ENCODE measurements at places on chromosomes 2 and 18.

DNA sequence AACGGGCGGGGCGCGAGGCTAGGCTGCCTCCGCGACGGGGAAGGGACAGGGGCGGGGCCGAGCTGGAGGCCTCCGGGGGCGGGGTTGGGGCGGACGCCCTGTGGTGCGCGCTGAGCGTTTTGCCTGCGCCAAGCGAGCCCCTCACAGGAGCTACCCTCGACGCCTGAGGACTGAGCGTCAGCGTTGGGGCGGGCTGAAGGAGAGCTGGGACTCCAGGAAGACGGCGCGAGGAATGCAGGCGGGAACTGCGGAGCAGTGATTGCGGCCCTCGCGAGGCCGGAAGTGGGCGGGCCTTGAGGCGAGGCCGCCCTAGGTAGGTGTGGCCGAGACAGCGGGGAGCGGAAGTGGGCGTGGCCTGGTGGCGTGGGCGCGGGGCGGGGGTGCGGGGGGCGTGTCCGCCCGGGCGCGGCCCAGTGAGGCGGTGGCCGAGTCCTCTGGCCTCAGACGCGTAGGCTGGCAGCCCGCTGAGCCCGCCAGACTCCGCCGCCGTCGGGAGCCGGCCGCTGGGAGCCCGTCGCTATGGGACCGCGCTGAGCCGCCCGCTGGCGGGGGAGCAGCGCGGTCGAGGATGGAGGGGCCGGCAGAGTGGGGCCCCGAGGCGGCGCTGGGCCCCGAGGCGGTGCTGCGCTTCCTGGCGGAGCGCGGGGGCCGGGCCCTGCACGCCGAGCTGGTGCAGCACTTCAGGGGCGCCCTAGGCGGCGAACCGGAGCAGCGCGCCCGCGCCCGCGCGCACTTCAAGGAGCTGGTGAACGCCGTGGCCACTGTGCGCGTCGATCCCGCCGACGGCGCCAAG, at the start of the genes SEPTIN10 and SOWAHC:
SEPTIN10 (minus strand) TSS at position 45 of the 793 bp plus-strand sequence. CDS start 139 bp downstream, outside the sequence.
SOWAHC (plus strand) TSS at position 443 of the 793 bp plus-strand sequence; CDS start at position 569, 126 bp downstream.
- peak; percentile 59 for DNase-seq

- DNase-seq, result no peak
Measured at GRCh38 chr2:69560147-69560482, 83.4 kb downstream of the AAK1 start.

- DNase-seq, result no peak
Measured at GRCh38 chr2:227462462-227462951, 9.4 kb upstream of the AGFG1 start.

DNA sequence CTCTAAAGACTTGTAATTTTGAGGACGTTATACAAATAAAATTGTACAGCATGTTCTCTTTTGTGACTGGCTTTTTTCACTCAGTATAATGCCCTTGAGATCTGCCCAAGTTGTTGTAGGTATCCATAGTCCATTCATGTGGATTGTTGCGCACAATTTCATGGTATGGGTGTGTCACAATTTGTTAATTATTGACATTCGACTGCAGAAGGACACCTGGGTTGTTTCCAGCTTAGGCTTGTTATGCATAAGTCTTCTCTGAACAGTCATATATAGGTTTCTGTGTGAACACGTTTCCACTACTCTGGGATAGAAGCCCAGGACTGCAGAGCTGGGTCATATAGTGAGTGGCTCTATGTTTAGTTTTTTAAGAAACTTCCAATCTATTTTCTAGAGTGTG, 800.8 kb upstream of the SALL3 start:
- no peak for DNase-seq

- no peak for DNase-seq
Measured at GRCh38 chr2:117967977-117968718, 45.7 kb downstream of the CCDC93 start.

DNA sequence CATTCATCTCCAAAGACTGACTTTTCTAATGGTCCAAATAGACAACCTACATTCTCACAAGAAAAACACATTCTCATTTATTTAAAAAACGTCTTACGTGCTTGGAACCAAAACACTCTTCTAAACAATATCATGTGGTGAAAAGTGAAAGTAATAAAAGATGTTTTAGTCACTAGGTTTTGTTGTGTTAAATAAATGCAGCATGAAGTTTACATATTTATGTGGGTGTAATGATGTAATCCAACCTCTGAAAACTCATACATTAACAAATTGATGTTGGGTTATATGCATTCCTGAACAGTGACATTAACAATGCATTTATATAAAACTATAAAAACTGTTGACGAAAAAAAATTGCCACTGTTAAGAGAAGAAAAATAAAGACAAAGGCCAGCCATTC, 55.1 kb upstream of the ACVR2A start:
- no peak for DNase-seq

DNA sequence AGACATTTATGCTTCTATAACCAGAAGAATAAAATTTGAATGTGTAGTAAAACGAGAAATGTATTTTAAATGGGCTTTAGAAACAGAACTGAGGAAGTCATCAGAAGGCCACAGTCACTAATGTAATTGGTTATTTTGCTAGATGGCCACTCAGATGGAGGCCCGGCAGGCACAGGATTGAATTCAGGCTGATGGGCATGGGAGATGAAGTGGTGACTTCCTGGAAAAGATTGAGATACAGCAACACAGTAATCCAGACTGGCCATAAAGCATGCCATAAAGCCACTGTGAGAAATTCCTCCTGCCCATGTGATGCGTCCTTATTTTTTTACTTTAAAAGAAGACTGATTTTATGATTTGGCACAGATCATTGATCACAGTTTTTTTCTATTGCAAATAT, 297.7 kb downstream of the ICOS start:
- no peak for DNase-seq

DNA sequence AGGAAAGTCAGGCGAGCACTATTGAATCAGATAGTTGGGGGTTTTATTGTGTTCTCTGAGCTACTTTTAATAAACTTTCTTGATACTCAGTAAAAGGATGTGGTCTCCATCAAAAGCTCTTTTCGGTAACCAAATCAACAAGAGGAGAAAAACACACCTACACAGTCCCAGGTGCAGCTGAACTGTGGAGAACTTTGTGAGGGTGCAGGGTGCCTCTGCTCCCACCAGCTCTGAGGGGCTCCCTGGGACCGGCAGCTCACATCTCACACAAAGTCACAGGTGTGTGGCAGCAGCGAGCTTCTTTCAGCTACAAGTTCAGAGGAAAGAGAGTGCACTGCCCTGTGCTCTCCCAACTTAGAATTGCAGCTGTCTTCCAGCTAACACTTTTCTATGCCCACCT, 650.4 kb downstream of the RNF144A start:
- DNase-seq, result peak; percentile 19

DNA sequence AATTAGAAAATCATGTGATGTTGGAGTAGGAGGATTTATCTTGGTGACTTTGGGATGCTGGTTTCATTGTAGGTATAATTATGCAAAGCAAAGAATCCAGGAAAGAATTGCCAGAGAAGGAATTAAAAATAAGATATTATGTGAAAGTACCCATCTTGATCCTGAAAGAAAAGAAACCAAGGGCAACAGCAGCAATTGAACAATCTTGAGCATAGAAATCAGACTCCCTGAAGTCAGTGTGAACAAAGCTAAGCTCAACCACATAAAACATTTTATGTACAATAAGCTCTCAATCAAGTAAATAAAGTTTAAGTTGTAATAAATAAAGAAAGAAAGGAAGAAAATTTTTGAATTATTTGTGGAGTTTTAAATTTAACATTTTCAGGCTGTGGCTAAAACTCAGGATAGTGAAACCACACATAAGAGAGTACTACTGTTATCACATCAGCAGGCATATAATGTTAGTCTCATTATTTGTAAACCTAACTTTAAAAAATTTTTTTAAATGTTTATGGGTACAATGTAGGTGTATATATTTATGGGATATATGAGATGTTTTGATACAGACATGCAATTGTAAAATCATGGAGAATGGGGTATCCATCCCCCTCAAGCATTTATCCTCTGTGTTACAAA, 32.8 kb upstream of the GPR55 start:
- no peak for DNase-seq

DNA sequence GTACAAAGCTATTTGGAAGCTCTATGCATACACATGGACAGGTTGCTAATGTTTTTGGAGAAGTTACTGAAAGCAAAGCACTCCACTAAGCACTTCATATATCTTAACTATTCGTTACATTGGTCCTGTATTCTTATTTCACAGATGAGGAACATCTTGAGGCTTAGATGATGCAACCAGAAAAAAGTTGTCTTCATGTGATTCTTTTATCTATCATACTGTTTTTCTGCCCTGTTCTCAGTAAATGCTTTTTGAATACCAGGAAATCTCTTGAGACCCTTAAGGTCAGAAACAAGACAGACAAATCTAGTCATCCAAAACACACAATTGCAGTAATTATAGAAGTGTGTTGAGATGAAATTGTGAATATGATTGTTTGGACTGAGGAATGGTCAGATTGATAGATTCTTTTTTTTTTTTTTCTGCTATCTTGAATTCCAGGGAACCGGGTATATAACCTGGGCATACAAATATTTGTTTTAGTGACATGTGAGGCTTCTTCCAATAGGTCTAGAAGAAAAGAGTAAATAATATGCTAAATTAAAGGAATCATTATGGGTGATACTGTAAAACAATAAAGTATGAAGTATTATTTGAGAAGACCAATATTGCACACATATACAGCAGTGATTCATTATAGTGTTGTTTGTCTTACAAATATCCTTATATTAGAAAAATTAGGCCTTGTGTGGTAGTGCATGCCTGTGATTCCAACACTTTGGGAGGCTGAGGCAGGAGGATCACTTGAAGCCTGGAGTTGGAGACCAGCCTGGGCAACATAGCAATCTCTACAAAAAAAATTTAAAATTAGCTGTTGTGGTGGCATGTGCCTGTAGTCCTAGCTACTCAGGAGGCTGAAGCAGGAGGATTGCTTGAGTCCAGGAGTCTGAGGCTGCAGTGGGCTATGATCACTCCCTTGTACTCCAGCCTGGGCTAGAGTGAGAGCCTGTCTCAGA, 33.7 kb downstream of the EHBP1 start:
- DNase-seq, result no peak

DNA sequence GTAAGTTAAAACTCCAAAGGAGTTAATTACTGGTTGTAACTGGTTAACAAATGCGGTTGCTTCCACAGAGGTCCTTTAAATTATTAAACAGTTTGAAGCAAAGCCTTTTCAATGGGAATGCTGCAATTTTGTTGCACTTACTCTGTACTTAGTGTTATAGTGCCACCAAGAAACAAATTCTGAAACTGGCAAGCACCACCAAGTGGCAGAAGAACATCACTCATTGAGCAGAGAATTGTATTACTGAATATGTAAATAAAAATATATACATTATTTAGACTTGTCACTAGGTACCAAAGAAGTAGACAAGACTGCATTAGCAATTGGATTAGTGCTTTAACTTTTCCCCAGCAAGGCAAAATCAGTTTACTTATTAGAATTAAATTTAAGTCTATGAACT, 2.6 kb upstream of the TMEFF2 start:
- no peak for DNase-seq

- no peak for DNase-seq
Measured at GRCh38 chr2:54287532-54287931, 31.5 kb upstream of the TSPYL6 start.

- DNase-seq, result no peak
Measured at GRCh38 chr2:168165985-168166901, 81.2 kb downstream of the STK39 start.

GRCh38 chr2:132549935-132550670, 119.9 kb downstream of the LYPD1 start:
- no peak for DNase-seq

GRCh38 chr2:134540990-134541389, 177.8 kb downstream of the TMEM163 start:
- DNase-seq, result no peak

GRCh38 chr2:201901786-201902185, 95.4 kb downstream of the CDK15 start:
- DNase-seq, result no peak

DNA sequence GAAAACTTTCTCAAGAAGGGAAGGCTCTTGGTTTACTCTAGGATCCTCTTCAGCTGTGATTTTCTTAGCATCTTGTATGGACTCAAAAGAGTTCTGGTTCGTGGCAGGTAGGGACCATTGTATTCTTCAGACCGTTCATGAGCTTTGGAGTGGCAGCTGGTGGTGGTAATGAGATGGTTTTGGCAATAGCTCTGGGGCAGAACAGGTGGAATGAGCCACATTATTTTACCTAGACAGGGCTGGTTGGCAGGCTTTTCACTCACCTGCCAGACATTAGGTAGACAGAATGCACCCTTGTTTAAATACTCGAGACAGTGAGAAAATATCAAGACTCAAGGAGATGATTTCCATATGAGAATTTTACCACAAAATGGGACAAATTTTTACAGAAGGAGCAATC, 26.2 kb upstream of the MGAT5 start:
- DNase-seq, result no peak

DNA sequence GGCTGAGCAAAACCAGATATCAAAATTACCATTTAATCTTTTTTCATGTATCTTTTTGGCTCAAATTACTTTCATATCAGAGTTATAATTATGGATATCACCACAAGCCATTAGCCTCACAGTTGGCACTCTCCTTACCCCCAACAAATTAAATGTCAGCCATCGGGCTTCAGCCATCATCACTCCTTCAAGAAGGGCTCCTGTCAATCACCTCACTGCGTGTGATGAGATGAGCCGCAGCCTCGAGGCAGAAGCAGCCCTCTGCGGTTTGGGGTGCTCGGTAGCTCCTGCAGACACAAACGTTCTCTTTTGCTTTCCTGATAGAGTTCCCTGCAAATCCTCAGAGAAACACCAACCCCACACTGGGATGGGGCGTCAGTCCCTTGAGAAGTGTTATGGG, 94.1 kb downstream of the DNER start:
- no peak for DNase-seq

GRCh38 chr18:67300498-67300897, 216.0 kb downstream of the DSEL start:
- no peak for DNase-seq

- no peak for DNase-seq
Measured at GRCh38 chr2:19710230-19710629, 191.6 kb downstream of the TTC32 start.

DNA sequence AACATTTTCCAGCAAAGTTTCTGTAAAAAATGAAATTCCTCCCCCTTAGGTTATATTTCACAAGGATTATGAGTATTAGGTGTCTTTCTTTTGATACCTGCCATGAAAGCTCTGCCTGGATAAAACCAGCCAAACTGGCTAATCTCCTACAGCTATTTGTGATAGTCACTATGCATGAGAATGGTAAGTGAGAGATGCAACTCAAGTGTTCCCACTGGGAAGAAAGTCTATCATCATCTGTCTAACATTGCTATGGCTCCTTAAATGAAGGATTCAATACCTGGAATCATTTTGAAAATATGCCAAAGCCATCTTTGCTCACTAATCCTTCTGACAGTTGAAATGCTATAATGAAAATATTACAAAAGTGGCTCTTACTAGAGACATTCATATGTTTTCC, 339.9 kb upstream of the LRRTM4 start:
- no peak for DNase-seq

GRCh38 chr2:101287303-101287702, 21.2 kb downstream of the RNF149 start:
- DNase-seq, result no peak

GRCh38 chr18:23648940-23649607, 13.6 kb downstream of the ANKRD29 start:
- no peak for DNase-seq

DNA sequence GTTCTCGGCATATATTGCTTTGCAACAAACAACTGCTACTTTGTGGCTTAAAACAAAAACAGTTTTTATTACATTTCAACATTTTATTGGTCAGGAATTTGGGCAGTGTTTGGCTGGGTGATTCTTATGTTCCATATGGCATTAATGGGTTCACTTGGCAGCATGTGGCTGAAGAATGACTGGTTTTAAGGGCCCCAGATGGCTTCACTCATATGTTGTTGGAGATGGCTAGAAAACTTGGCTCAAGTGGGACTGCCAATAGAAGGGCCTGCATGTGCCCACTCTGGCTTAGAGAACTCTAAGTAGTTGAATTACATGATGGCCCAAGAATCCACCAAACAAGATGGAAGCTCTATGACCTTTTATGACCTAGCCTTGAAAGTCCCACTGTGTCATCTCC, 86.1 kb downstream of the FASTKD2 start:
- no peak for DNase-seq
